ENCODE measurements at places on chromosomes 12 and 14. TPM values are rescaled to one million over a fixed set of nuclear protein-coding genes. Genes with fewer than 3 reads are reported as not detected.
A peak's percentile ranks its signal among the peaks of the same experiment; 100 is the strongest.

Gene P3H3
- 56.4 TPM for total RNA-seq

Gene ADCY4
- total RNA-seq = not detected

Gene SLC5A8
- not detected for total RNA-seq

Gene ARHGAP9
- 0.18 TPM for total RNA-seq

Gene SCN8A
- total RNA-seq = 1.2 TPM

GRCh38 chr14:24370748-24371147, 2.8 kb downstream of the NFATC4 start:
- peak; percentile 61 for DNase-seq

- DNase-seq = no peak
Observed at GRCh38 chr14:34183478-34183877, 232.6 kb upstream of the EGLN3 start.

- no peak for DNase-seq
Observed at GRCh38 chr12:124661341-124661740, 93.9 kb upstream of the NCOR2 start.

GRCh38 chr14:54808326-54809161, 94.1 kb downstream of the GCH1 start:
- DNase-seq = no peak

DNA sequence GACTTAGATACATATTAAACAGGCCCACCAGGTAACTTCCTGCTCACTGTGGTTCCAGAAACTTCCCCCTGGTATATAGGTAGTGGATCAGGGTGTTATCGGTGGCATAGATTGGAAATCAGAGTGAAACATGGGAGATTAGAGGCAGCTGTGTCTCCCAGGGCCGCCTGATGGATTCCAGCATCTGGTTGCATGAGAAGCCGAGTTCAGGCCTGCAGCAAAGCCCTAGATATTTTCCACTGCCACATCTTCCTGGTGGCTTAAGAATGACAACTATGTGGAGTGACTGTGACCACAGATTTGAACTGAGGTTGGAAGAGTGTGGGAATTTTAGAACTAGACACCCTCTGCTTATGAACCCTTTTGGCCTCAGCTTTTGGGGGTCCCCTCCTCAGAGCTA, 184.8 kb upstream of the NTF3 start:
- no peak for DNase-seq

DNA sequence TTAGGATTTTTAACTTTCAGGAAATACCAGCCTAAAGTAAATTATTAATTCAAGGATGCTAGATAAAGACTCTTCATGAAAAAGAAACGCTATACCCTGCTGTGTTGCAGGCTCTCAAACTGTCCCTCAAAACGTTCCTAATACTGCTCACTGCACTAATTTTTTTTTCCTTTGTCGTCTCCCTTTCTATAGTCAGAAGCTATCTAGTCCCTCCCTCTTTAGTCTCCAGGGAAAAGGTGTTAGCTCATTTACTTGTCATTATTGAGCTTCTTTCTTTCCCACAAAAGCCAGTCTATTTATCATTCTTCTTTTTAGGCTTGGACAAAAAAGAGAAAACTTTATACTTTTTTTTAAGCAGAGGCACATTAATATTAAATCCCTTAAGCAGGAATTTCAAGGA, 30.3 kb upstream of the INSM2 start:
- no peak for DNase-seq

DNA sequence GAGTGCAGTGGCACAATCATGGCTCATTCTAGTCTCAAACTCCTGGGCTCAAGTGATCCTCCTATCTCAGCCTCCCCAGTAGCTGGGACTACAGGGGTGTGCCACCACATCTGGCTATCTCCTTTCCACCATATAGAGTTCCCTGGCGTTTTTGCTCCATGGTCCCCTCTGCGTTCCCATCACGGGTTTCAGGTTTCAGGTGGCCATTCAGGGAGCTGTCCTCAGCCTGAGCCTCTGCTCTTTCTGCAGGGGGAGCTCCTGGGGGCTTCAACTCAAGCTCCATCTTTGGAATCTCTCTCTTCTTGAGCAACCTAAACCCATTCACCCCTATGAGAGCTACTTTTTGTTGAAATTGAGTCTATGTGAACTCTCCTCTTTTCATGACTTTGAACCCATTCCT, 11.6 kb downstream of the SMIM41 start:
- no peak for DNase-seq

GRCh38 chr14:51211149-51211548, 28.9 kb upstream of the TMX1 start:
- DNase-seq = no peak

DNA sequence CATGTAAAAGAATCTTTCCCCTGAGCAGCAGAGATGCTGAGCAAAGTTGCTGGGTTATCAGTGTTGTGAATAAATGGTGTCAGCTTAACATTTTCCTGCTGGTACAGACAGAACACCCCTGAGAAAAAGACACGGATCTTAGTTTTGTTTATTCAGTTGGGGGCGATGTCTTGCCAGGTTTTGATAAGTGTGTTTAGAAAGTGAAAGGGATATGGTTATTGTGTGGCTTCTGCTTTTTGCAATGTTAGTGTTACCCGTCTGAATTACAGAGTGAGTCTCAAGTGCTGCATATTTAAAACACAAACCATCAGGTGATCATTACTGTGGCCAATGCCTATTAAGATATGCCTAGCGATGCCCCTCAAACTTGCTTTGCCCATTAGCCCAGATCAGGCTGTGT, 864.6 kb upstream of the SEL1L start:
- peak; percentile 2 for DNase-seq

DNA sequence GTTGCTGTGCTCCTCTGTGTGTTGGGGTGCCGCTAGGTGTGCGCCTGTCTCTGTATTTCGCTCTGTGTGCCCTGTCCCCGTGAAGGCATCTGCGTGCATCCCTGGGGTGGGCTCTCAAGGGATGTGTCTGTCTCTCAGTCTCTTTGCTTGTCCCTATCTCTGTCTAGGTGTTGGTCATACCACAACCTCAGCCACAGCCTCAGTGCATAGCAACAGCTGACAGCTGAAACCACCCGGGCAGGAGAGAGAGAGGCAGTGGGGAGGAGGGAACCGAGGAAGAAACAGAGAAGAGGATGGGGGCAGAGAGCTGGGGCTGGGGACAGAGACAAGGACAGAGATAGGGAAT, 953 bp upstream of the NXPH4 start:
- DNase-seq = peak; percentile 49

GRCh38 chr14:95660651-95661515, 25.3 kb upstream of the TCL1B start:
- DNase-seq = no peak

- DNase-seq = no peak
Observed at GRCh38 chr14:63046339-63047268, 1.3 kb upstream of the KCNH5 start.

DNA sequence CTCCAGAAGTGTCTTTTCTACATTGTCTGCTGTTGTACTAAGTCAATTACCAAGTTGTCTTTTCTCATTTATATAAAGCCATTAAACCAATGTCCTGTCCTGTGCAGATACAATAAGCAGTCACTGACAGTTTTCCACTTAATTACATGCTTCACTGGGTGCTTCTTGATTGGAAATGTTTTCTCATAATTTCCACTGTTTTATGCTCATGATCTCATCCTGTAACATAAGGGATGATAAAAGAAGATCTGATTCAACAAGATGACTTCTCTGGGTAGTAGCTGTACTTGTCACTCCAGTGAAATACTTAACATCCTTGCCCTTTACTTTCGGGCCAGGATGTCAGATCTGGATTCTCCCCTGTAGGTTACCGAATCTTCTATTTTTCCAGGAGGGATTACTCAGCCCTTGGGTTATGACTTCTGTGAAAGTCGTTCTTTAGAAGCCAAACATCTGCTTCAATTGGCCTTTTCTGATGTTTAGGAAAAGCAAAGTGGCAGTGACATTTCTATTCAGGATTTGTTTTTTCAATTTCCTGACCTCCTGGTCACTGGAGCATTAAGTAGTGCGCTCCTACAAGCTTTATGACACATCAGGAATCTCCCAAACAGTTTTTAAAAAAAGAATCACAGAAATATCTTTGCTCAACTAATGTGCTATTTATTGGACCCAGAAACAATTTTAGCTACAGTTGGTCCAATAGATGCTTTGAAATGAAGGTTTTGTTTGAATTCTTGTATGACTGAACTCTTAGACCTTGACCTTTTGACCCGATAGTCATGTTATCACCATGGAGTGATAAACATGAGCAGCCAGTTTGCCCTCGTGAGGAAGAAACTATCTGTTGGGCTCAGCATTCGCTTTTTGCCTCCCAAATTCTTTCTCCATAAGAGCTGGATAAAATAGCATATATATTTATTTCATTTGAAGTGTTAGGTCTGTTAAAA, 234.5 kb upstream of the SSTR1 start:
- no peak for DNase-seq

DNA sequence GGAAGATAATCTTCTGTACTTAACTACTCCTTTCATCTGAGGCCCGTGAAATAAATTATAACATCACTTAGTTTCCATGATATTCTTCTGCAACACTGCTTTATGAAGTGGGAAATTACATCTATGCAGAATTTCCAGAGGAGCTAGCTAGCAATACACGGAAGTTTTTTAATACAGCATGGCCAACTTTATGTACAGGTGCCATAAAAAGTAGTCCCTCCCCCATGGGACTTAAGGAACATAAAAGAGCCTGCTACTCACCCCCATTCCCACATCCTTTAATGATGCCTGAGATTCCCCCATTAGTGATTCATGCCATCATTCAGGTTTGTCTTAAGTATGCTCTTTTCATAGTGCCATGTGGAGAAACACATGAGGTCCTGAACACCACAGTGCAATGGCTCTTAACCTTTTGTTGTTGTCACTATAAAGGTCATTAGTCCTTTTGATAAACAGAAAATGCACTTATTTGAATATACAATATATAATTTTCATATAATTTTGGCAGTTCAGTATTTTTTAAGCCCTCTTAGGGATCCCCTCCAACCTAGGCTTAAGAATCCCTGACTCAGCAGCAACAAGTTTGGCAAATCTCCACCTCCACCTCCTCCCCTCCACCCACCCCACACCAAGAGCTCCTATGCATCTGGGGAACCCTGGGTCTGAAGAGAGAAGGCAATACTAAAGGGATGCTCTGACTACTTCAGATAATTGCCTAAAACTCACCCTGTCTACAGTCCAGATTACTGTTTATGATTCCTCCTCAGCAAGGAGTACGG, 37.3 kb downstream of the DCAF5 start:
- no peak for DNase-seq

DNA sequence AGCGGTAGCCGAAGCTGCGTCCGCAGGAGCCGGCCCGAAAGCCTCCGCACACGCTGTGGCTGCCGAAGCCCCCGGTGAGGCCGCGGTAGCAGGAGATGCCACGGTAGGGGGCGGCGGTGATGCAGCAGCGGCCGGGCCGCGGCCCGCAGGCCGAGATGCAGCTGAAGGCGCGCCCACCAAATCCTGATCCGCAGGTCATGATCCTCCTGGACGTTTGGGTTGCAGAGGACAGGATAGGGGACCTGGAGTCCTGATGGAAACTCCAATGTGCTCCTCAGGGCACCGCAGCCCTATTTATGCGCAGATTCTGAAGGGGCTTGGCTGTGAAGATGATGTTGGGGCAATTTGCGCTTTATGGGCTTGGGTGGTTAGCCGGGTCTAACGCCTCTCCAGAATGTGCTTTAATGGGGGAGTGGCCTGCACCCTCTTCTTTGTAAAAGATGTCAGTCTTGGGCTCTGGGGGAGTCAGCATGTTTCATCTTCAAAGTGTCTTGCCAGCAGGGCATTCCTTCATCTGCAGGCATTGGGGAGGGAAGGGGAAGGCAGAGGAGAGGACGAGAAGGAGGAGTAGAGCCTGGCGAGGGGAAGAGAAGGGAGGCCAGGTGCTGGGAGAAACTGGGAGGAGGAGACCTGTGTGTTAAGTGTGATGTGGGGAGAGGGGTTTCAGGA, at the start of gene KRT81:
TSS of gene KRT81 (minus strand) at position 268 of the 669 bp plus-strand sequence. CDS start at position 199, 69 bp downstream.
- no peak for DNase-seq

DNA sequence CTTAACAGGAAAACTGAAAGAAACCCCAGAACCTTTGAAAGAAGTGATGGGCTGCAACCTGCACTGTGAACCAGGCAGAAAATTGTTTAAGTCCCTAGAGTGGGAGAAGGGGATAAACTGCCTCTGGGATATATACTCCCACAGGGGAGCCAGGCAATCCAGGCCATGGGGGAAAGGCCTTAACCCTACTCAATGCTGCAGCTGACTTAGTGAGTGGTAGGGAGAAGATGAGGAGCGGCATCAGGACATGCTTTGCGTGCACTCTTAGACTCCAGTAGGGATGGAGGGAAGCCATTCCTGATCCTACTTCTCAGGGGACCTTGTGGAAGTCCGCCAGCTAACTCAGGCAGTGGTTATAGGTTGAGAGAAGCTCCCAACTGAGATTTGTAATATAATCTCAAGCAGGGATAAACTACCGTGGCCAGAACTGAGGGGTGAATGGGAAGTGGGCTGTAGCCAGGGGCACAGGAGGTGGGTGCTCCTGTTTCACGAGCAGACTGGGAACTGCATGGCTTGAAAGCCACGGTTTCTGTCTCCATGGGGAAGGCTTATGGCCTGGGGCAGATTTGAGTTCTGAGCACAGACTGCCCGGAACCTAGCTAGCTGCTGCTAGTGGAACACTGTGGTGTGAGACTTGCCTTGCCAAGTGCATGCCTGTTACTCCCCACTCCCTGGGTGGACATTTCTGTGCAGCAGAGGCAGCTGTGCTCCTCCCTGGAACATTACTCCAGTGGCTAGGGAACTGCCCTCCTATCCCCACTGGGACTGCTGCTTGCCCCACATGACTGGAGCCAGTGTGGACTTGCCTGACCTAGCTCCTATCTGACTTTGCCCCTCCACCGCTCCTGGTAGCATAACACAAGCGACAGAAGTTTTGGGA, 119.2 kb upstream of the SCAF11 start:
- no peak for DNase-seq

- peak; percentile 47 for DNase-seq
Observed at GRCh38 chr14:90811641-90812040, 4.6 kb downstream of the TTC7B start.

DNA sequence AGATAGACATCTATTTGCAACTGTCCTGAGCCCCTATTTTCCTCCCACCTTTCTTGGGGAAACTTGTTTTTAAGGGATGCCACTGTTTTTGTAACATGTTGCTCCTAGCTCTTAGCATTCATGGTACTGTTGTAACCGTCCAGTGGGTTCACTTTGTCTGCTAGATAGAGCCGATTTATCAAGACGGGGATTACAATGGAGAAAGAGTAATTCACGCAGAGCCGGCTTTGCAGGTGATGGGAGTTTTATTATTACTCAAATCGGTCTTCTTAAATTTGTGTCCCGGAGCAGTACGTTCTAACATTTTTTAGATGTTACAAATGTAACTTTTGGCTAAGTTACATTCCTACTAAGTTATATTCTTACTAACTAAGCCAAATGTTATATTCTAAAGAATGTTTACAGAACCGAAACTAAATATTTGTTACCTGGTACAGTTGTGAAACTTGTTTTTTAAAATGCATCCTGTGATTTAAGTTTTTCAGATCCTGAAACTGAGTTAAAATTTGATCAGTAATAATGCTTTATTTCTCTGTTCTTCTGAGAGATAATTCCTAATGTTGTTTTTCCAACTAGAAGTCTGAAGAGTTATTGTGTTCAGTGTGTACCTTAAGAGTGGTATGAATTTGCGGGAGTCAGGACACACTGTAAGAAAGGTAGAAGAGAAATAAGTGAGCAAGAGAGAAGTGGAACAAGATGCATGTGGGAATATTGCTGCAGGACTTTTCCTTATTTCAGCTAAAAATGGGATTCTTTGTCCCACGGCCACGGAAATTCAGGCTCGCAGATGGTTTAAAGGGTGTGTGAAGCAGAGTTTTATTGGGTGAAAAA, 20.6 kb upstream of the CLEC2D start:
- no peak for DNase-seq

GRCh38 chr12:68951652-68952051, 18.7 kb upstream of the CPM start:
- no peak for DNase-seq

All from G401 (cell line).